Activated CD4-positive, alpha-beta T cell treated with anti-CD3 and anti-CD28 coated beads for 48 hours (primary cell): ENCODE measurements at places on chromosomes 3 and 15.

GRCh38 chr3:134619301-134619615 lies 31.6 kb downstream of the KY start:
- DNase-seq, result no peak

GRCh38 chr3:119891944-119892721 lies 110.2 kb downstream of the NR1I2 start:
- DNase-seq, result peak; percentile 46

GRCh38 chr3:86988235-86988634 lies 2.7 kb downstream of the VGLL3 start:
- no peak for DNase-seq

GRCh38 chr3:111913163-111913763 lies 54.2 kb downstream of the PHLDB2 start:
- DNase-seq, result no peak

- no peak for DNase-seq
Observed at GRCh38 chr3:10629671-10630040, 124.3 kb upstream of the ATP2B2 start.

DNA sequence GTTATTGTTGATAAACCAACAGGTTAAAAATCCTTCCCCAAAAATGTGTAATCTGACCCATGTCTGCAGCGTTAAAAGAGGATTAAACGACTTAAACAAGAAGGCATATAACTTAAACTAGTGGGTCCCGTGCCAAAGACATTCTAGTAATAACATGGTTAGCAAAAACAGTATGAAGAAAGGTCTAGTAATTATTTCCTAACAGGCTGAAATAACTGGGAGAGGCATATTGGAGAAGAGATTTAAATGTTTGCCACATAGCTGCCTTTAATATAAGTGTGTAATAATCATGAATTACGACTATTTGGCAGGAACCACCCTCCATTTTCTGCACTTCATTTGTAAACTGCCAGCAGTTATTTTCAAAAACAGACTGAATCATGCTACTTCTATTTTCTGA lies 67.7 kb upstream of the CSPG5 start:
- no peak for DNase-seq

DNA sequence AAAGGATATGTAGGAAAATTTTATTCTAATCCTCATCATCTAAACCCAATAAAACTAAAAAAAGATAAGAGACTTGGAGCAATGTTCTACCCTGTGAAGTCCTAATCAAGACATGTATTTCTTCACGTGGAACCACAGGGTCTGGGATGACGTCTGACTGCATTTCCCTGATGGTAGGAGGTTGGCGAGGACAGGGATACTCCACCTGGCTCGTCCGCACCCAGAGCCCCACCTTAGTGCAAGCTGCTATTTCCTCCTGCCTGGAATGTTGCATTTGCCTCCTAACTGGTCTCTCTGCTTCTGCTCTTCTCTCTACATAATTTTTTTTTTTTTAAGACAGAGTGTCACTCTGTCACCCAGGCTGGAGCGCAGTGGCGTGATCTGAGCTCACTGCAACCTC lies 57.7 kb upstream of the RASGRP1 start:
- no peak for DNase-seq

- no peak for DNase-seq
Observed at GRCh38 chr3:189685291-189685690, 54.1 kb downstream of the TP63 start.

DNA sequence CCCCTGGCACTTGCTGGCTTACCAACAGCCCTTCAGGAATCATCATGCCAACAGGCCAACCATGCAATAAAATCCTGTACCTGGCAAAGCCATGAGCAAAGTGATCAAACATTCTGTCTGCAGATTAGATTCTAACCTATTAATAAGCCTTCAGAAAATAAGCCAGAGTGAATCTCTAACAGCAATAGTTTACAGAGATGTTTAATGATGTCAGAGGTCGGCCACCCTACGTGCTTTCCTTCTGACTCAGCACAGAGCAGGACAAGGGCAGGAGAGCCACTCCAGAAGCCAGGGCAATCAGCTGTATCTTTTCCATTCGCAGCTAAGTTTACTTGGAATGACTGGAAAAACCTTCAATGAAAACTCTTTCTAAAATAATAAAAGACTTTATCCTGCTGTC lies 13.1 kb downstream of the COL8A1 start:
- DNase-seq, result no peak
